ENCODE measurements at places on chromosomes 16 and 17.

DNA sequence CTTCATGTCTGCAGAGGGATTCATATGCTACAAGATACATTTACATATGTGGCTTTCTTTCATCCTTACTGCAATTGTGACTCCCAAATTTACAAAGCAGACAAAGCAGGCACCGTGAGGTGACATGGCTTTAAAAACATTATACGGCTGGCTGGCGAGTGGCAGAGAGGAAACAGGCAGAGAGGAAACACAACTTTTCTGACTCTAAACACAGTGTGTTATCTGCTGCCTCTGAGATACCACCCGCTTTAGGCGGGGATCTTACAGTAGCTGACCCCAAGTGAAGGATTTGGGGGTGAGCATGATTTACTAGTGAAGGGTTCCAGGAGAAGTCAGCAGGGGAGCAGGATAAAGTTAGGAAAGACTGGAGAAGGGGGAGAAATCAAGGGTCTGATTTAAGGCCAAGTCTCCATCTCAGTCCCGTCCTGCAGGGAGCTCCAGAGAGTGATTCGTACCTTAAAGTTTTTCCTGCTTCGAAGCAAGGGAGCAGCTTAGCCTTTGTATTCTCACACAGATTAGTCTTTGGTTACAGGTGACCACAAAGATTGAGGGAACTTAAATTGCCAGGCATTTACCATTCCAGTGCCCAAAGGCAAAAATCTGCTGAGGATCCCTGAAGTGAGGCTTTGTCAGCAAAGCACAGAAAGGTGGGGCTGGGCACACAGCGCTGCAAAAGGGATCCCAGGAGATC, 355.0 kb downstream of the GRIN2A start:
- DNase-seq = no peak

DNA sequence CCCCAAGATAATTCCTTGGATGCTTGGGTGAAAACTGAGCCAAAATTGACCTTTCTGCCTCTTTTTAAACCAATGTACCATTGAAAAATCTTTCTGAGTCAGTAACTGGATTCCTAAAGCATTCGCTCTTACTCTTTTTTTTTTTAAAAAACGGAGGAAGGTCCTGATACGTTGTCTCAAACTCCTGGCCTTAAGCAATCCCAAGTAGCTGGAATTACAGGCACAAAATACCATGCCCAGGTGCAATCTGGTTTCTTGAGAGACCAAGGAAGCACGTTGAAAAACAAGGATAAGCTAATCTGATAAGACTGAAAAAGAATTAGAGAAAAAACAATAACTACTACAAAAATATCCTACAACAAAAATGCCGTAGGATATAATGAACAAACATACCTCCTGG, 136.5 kb downstream of the SSH2 start:
- DNase-seq = no peak

DNA sequence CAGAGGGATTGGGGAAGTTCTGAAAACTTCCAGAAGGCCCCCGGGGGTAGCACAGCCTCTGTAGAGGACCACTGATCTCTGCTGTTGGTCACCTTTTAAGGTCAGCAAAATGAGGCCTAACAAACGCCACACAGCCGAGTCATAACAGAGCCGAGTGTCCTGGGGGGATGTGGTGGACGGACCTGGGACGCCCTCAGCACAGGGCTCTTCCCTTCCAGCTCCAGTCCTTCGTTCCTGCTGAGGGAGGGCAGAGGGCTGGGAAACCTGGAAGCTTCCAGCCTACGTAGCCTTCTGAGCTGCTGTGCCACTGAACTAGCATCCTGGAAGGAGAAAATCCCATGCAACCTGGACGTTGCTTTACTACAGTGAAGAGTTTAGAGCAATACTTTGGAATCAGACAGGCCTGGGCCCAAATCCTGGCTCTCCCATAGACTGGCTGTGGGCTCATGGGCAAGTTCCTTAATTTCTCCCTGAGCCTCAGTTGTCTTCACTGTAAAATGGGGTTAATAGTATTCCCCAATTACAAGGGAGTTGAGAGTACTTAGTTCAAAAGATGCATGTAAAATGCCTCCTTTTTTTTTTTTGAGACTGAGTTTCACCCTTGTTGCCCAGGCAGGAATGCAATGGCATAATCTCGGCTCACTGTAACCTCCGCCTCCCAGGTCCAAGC, 34.4 kb upstream of the ZCCHC14 start:
- no peak for DNase-seq

GRCh38 chr16:68005786-68006286, 6.6 kb upstream of the DPEP2 start:
- DNase-seq = no peak

- no peak for DNase-seq
Measured at GRCh38 chr16:5018793-5019192, 14.9 kb downstream of the NAGPA start.

- DNase-seq = no peak
Measured at GRCh38 chr17:50631195-50631907, 3.3 kb upstream of the ABCC3 start.

Measured in NCI-H1930 (cell line).